ENCODE measurements at places on chromosomes 12 and 14.
A peak's percentile ranks its signal among the peaks of the same experiment; 100 is the strongest.

- no peak for DNase-seq
These were observed 564.2 kb downstream of the TMTC2 start for GRCh38 chr12:83250866-83251265.

- DNase-seq = peak; percentile 24
These were observed 57.9 kb upstream of the FICD start for GRCh38 chr12:108457006-108457733.

- DNase-seq = peak; percentile 55
These were observed at the start of gene RHOF for GRCh38 chr12:121793440-121793837. Gene RHOF (minus strand): TSS chr12:121793688. CDS start chr12:121793633, 55 bp downstream.

GRCh38 chr14:56005191-56006053 lies 112.8 kb upstream of the PELI2 start:
- DNase-seq = no peak

DNA sequence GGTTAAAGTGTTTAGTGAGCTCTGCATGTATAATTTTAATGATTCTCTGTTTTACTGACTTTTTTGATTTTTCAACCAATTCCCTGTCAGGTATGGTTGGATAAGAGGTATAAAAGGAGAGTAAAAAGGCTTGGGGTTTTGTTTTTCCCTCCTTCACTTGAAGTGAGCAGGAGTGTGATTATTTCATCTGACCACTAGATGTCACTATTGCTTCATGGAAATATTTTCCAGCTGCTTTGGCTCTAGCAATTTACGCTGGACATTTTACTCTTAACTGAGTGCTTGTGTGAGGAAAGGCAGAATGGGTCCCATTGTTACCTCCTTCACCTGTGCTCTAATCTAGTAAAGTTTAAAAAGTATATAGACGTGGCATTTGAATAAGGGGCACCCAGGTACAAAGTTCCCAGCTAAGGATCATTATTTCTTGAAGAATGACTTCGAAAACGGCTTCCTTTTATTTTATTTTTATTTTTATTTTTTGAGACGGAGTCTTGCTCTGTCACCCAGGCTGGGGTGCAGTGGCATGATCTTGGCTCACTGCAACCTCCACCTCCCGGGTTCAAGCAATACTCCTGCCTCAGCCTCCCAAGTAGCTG lies 66.5 kb downstream of the TBC1D30 start:
- peak; percentile 45 for DNase-seq

GRCh38 chr12:1474041-1474573 lies 120.3 kb downstream of the FBXL14 start:
- DNase-seq = no peak

GRCh38 chr14:95531473-95531872 lies 3.4 kb upstream of the GLRX5 start:
- no peak for DNase-seq

DNA sequence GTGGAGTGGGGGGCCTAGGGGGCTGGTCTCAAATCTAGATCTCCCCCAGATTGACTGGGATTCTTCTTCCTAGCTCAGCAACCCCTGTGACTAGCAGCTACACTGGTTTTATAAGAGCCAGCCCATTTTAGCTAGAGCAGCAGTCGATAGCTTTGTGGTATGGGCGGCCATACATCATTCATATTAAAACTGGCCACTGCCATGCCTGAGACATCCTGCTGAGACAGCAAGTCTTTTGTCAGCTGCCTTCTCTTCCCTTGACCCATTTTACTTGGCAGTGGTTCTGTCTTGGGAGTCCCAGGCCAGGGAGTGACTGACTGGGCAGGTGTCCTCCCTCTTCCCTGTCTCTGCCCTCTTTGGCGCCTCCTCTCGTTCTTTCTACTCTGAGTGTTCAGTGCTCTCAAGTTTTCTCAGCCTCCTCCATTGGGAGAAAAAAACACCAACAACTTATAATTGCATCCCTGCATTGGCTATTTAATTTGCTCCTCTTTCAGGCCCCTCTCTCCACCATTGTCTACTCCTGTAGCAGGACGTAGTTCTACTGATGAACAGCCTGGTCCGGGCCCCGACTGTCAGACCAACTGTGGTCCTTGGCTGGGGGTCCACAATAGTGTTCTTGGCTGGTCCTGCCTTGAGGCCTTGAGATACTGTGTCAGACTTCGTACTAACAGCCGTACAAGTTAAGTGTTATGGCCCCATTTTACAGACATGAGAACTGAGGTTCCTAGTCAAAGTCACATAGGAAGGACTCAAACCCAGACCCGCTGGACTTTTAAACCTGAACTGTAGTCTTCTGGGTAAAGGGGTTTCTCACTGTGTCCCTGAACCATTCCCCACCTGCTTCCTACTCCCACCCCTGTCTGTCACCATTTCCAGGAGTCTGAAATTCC lies 18.3 kb upstream of the JDP2 start:
- no peak for DNase-seq

- no peak for DNase-seq
These were observed 27.5 kb downstream of the APOBEC1 start for GRCh38 chr12:7638064-7638759.

DNA sequence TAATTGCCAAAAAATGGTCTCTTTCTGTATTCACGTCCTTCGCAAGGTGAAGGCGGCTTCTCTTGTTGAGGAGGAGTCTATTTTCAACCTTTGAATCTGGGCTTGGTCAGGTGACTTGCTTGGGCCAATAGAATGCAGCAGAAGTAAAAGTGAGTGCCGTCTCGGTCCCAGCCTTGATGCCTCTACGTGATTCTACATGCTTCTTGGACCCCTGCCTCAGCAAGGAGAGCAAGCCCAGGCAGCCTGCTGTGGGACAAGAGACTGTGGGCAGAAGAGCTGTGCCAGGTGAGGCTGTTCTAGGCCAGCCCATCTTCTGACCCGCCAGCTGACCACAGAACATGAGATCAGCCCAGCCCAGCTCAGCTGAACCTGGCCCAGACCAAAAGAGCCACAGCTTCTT lies 39.1 kb upstream of the CCDC63 start:
- DNase-seq = no peak

GRCh38 chr12:5535541-5535940 lies 103.6 kb downstream of the NTF3 start:
- no peak for DNase-seq

DNA sequence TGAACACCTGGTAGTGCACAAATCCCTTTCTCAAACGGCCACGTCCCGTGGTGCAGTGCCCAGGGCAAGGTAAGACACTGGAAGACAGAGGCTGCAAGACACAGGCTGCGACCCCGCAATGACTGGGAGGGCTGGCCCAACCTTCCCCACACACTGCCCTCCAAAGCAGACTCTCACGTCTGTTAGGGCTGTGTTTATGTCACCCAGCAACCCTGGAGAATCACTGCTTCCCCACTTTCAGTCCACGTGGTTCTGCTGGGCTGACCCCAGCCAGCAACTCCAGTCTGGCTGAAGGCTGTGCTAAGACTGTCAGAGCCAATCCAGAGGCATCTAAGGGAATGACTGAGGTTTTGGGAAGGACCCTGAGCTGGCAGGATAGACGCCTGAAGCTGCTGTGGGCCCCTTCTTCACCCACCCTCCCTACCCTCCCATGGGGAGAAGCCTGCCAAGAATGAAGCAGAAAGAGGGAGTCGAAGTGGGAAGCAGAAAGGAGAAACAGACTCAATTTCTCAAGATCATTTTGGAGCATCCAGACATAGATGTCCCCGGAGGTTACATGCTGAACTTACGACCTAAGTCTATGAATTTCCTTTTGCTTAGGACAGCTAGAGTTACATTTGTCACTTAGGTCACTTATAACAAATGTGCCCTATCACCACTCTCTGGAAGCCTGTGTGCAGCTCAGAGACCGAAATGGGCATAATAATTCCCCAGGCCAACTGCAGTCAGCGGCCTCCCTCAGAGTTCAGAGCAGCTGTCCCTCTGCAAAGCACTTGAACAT lies 11.7 kb downstream of the KDM2B start:
- DNase-seq = no peak

GRCh38 chr12:24173067-24173466 lies 223.6 kb upstream of the SOX5 start:
- DNase-seq = no peak

DNA sequence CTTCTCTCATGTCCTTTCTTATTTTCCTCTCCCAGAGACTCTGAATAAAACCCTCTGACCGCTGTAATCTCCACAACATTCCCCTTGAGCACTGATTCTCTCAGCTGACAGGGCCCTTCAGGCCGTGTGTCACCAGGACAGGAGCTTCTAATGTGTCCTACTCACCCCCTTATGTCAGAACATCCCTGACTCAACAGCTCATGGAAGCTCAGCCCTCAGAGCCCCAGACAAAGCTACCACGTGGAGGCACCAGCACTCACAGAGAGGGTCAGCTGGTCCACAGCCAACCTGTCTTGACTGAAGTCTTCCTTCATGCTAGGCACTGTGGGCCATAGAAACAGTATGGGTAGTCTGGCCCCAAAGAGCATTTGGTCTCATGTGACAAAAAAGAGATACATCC lies 49.8 kb downstream of the SMUG1 start:
- no peak for DNase-seq

DNA sequence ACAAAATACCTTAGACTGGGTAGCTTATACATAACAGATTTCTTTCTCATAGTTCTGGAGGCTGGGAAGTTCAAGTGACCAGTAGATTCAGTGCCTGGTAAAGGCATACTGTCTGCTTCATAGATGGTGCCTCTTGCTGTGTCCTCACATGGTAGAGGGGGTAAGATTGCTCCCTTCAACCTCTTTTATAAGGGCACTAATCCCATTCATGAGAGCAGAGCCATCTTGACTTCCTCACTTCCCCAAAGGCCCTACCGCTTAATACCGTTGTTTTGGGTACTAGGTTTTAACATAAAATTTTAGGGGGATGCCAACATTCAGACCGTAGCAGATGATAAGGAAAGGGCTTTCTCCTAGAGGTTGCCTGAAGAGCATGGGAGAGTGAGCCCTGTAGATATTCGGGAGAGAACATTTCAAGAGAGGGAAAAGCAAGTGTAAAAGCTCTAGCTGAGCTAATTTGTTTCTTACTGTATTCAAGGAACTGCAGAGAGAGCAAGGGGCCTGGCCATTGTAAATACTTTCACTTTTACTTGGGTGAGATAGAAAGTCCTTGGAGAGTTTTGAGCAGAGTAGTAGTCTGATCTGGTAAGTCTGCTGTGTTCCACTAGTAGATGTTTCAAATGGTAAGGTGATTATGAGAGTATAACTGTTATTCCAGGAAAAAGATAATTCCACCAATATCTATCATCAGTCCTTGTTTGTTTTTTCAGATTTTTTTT lies 27.3 kb downstream of the FRS2 start:
- DNase-seq = no peak

GRCh38 chr12:113241191-113242025 lies 20.1 kb downstream of the TPCN1 start:
- no peak for DNase-seq

DNA sequence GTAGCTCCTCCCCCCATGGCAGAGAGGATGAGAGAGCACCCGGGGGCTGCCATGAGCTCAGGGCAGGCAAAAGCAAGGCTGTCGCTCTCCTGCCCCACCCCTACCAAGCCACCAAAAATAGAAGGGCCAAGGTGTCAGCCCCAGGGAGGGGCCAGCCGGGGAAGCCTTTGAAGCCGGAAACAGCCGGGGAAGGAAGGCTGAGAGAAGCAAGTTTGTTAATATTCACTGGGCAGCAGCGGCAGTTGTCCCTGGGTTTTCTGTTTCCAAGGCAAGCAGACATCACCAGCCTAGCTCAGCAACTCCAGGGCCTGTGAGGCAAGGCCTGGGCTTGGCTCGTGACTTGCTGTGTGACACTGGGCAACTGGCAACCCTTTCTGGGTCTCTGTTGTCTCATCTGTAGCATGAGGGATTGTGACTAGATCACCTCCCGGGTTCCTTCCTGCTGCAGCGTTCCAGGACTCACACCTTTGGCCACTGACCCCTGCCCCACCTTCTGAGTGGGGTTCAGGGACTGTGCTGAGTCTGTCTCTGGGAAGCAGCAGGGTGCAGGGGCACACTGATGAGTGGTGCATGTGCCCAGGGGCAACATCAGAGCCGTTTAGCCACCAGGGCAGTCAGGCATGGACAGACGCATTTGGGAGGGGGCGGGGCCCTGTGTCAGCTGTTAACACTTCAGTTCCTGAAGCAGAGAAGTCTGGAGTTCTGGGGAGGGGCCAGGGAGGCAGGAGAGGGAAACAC lies 24.3 kb downstream of the SYNDIG1L start:
- peak; percentile 12 for DNase-seq

DNA sequence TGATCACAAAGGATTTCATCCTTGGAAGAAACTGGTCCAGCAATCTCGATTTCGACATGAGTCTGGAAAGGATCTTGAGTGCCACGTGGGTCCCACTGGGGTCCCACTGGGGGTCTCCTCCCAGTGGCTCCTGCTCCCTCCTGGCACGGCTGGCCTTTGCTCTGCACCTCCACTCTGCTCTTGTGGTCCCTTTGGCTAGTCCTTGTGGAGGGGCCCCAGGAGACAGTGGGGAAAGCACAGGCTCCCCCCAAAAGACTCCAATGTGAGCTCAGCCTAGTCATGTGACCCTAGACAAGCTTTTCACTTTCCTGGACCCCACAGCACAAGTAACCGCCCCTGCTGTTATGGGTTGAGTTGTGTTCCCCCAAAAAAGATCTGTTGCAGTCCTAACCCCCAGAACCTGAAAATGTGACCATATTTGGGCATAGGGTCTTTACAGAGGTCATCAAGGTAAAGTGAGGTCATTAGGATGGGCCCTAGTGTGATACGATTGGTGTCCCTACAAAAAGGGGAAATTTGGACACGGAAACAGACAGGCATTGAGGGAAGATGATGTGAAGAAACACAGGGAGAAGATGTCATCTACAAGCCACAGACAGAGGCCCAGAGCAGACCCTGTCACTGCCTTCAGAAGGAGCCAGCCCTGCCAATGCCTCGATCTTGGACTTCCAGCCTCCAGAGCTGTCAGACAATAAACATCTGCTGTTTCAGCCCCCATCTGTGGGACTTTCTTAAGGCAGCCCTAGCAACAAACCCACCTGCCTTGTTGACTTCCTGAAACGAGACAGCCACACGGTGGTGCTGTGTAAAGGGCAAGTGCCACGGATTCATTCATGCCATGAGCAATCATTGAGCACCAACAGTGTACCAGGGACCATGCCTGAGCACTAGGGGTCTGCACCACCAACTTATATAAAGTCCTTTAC lies 23.8 kb upstream of the PPP2R5C start:
- peak; percentile 9 for DNase-seq

DNA sequence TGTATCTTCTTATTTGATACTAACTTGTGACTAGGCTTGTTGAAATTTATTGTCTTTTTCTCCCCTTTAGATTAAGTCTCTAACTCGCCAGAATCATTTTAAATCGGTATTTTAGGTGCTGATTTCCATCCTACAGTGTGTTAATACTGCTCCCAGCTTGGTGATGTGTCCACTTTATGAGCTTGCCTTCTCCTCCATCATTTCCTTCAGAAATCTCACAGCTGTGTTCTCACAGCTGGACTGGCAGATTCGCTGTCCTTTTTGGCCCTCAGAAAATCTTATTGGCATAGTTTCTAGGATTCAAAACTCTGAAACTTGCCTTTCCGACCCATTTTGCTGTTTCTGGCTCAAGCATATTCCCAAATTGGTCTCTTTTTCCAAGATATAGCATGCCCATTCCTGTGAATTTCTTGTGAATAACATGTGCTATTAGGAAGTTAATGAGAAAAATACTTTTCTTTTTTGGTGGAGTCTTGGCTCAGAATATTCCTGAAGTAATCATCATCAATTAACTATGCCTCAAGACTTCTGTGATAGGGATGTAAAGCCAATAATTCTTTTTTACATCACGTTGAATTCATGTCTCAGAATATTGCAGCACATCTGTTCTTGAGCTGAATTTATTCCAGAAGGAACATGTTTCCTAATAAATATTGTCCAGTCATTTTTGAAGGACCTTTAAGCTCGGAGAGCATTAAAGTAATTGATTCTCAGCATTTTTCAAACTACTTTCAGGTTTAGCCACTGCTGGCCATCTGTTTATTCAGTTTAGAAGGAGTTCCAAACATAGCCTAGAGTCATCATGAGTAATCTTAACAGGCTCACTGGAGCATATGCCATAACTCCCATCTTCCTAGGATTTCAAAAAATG lies 50.0 kb upstream of the USP44 start:
- no peak for DNase-seq

GRCh38 chr12:87671757-87672156 lies 357.4 kb downstream of the C12orf50 start:
- no peak for DNase-seq
